Mammary epithelial cell (primary cell): ENCODE measurements at places on chromosomes 6 and 20. TPM values are rescaled to one million over a fixed set of nuclear protein-coding genes. Genes with fewer than 3 reads are reported as not detected.

The MEI4 gene
- not detected for total RNA-seq

The SPATS1 gene
- total RNA-seq, result not detected

The TSHZ2 gene
- 10.0 and 11.1 TPM in 2 replicates for total RNA-seq

The GRM1 gene
- total RNA-seq, result not detected in 2 replicates

The EDEM2 gene
- total RNA-seq, result 33.2 TPM

The ZC2HC1B gene
- not detected for total RNA-seq

The ENPP4 gene
- 0.21 and 0.56 TPM in 2 replicates for total RNA-seq

The BCAS4 gene
- 15.0 TPM for total RNA-seq

The TAGAP gene
- total RNA-seq, result 0.33 TPM

The LY6G6F gene
- not detected in 2 replicates for total RNA-seq
